ENCODE measurements at places on chromosomes 4 and X.

- no peak for DNase-seq
These were observed 122.3 kb downstream of the TEX13A start for GRCh38 chrX:105098201-105098600.

DNA sequence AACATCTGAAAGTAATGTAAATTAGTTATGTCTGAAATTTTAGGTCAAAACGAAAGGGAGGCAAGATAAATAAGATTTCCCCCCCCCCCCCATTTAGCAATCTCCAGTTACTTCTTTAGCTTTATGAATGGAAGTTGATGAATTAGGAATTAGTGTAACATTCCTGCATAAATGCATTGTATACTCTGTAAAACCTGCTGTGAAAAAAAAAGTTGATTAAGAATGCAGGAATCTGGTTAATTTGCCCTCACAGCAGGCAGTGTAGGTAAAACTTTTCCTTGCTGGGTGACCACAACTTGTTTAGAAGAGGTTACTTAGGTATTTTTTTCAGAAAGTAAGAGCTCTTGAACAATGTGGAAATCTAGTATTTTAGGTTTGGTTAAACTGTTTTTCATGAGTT is 15.3 kb downstream of the LARP7 start:
- no peak for DNase-seq

DNA sequence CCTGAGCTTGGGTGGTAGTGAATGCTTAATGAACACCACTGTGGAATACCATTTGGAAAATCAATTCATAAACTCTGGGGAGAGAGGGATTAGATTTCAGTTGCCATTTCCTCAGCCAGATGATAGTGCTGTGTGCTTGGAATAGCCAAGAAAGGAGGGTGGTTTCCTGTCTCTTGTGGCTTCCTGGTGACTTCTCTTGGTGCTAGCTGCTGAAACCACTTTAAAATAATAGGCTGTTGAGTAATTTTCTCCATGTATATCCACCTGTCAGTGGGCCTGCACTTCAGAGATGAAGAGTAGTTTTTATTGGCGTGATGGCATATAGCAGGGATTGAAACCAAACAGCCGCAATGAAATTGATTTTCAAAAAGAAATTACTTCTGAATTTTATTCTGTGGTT is 11.8 kb downstream of the EDA start:
- DNase-seq: no peak

- peak; percentile 38 for DNase-seq
These were observed 445 bp downstream of the AP1S2 start for GRCh38 chrX:15854080-15854655.

DNA sequence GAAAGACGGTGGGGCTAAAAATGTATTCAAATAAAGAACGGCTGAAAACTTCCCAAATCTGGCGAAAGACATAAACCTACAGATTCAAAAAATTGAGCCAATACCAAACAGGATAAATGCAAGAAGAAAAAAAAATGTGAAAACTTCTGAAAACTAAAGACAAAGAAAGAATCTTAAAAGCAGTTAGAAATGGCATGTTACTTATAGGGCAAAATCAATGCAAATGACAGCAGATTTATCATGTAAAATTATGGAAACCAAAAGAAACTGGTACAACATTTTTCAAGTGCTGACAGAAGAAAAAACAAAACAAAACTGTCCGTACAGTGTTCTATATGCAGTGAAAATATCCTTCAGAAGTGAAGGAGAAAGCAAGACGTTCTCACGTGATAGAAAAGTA is 239.0 kb downstream of the PDGFC start:
- DNase-seq: no peak

DNA sequence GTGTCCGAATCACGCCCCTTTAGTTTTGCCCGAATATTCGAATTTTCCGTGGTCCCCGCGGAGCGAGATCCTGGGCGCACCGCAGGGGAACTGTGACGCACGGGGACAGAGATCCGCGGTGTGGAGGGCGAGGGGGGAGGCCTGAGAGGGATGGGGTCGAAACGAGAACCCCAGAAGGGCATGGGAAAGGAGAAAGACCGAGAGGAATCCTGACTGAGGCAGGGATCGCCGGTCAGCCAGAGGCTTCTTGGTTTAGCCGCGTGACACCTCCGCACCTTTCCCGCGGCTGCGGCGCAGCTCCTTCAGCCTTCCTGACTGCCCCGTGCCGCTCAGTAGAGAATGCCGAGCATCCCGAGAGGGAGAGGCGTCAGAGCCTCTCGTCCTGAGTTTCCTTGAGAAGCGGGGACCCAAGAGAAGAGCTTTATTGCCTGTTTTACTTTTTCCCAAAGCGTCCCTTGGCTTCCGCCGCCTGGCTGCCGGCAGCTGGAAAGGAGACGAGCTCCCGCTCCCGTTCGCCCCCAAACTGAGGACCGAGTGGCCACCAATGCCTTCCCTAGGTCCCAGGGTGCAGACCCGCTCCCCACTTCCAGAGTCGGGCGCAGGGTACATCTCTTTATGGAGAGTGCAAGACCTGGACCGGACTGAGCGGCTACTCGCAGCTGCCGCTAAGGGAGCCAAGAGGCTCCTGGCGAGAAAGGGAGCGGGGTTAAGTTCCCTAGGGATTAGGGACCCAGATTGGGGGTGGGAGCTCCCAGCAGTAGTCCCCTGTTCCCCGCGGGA is 911 bp upstream of the GPR50 start:
- no peak for DNase-seq

DNA sequence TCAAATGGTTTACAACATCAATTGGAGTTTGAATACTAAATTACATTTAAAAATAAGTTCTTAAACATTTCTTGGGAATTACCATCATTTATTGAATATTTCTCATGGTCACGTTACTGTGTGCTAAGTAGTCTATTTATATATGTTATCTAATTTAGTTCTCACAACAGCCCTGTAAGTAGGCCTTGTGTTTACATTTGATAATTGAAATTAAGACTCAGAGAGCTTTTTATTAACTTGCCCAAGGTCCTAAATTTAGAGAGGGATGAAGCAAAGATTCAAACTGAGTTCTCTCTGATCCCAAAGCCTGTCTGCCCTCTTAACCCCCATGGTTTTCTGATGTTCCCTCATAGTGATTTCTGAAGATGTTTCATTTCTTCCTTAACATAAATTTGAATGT is 103.7 kb downstream of the CEP135 start:
- no peak for DNase-seq

DNA sequence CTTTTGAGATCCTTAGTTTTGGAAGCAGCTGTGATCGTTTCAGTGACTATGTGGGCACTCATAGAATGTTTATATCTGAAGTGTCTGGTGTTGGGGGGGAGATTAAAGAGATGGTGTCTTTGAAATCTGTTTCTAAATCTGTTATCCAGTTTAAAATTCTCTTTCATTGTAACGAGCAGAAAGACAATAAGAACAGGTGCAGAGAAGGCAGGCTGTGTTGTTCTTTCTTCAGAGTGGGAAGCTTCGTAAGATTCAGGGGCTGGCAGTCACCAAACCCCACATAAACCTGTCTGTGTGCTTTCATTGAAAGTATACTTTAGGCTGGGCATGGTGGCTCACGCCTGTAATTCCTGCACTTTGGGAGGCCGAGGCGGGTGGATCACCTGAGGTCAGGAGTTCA is 16.3 kb upstream of the DHRSX start:
- DNase-seq: no peak

DNA sequence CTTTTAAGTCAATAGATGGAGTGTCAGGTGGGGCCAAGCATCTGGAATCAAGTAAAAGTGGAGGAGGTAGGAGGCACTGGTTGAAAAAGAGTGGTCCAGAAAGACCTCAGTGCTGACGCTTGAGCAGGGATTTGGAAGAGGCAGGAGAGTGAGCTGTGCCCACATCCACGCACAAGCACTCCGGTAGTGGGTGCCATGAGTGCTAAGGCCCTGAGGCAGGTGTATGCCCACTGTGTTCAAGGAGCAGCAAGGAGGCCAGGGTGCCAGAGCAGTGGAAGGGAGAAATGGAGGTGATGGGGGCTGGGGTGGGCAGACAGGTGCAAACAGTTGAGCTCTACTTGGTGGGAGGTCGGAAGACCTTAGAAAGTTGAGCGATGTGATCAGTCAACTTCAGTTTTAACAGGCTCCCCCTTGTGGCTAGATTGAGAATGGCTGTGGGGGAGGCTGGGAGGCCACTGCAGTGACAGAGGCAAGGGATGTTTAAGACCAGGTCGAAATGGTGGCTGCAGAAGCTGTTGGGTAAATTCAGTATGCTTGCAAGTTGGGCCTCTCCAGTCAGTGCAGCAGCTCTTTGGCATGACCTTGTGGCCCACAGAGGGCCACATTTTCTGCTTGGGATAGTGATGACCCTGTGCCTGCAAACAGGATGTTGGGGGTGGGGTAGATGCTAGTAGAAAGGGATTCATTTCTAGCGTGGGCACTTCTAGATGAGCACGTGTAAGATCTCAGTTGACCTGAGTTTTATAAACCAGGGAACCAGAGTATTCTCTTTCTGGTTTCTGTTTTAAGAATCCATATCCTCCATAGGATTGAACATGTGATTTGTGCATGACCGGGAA is 12.7 kb downstream of the TKTL1 start:
- DNase-seq: peak; percentile 74

DNA sequence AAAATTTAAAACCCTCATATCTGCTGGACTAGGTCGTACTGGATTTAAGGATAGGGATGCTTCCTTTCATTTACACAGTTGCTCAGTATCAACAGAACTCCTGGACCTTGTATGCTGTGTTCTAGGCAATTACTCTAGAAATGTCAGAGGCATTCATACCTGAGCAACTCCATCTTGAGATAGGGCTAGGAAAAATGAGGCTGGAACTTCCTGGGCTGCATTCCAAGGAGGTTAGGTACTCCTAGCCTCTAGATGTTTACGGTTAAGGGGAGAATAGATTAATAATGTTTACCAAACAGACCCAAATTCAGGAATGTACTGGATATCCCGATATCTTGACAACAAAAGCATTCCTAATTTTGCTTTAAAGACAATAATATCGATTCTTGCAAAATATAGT is 84.7 kb upstream of the NLGN4X start:
- DNase-seq: no peak

GRCh38 chrX:107654566-107654871 is 26.2 kb downstream of the PRPS1 start:
- DNase-seq: no peak

DNA sequence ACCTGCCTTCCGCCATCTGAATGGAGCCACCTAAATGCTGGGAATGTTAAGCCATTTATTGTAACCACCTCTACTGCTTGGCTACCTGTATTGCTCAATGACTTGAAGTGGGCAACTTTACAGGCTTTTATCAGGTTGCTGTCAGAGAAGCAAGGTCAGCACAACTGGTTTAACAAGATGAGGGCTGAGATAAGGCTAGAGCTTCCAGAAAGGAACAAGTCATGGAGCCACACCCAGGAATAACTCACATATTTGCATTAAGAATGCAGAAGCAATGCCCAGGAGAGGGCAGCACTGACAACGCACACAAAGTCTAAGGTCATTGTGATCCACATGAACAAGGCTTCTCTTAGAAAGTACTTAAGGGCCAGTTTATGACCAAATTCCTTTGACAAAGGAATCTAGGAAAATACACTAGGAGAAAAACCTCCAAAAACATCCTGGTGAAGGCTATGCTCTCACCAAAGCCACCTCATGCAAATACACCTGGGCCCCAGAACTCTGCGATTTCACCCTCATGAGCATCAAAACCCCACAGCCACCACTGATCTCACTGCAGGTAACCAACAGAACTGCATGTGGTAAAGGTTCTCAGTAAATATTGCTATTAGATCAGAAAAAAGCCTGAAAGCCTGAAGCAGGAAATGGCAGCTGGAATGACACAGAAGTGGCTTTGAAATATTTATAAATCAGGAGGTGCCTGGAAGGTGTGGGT is 15.0 kb upstream of the STS start:
- DNase-seq: peak; percentile 19

- DNase-seq: no peak
These were observed 98.3 kb downstream of the TTC29 start for GRCh38 chr4:146847345-146847744.

GRCh38 chrX:31420711-31421151 is 348.9 kb upstream of the FTHL17 start:
- DNase-seq: no peak

- no peak for DNase-seq
These were observed 3.3 kb upstream of the HPGDS start for GRCh38 chr4:94345969-94346368.

DNA sequence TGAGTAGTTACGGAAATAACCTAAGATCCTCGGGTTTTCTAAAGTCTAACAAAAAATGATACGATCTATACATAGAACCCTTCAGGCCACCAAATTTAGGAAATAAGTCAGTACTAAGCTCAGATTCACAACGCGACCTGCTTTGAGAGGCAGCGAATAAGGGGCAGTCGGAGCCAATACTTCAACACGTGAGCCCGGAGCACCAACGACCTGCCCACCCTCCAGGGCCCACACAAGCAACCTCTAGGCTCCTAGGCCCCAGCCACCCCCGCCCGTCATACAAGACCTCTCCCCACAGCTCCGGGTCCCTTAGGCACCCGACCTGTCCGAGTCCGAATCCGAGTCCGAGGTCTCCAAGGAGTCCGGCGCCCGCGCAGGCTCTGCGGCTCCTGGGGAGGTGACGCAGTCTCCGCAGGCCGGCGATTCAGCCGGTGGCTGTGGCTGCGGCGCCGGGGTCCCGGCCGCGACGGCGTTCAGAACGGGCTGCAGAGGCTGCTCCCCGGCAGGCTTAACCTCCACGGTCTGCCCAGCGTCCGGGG is 580 bp downstream of the NAF1 start:
- DNase-seq: peak; percentile 53

GRCh38 chrX:53313728-53314105 is 32.3 kb upstream of the IQSEC2 start:
- no peak for DNase-seq

DNA sequence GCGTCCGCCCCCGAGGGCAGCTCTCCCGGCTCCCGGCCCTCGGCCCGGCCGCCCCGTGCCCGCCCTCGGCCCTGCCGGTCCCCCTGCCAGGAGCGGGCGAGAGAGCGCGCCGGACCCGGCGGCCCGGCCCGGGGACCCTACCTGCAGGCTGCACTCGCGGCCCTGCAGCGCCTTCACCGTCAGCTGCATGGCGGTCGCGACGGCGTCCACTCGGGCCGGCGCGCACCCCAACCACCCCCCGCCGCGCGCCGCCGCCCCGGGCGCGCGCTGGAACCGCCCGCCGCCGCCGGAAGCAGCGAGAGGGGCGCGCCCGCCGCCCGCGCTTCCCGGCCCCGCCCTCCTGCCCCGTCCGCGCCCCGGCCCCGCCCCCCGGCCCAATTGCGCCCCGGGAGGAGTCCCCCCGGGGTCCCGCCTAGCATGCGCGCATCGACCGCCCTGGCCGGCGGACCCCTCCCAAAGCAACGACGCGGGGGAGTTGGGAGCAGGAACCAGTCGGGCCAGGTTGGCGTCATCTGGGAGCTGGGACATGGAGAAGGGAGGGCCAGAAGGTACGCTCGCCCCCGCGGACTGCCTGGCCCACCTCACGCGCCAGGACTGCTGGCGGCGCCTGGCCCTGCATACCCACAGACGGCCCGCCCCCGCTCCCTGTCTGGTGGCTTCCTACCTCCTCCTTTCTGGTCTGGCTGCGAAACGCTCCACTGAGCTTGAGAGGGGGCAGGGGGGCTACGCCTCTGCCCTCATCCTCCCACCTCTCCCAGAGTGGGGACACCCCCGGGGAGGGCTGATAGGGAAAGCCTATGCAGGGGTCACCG is at the start of gene UBL4A:
Gene UBL4A, minus strand, starts transcription at position 220 of the 812 bp plus-strand sequence. Its CDS starts 31 bp downstream, at position 189.
- DNase-seq: peak; percentile 62

DNA sequence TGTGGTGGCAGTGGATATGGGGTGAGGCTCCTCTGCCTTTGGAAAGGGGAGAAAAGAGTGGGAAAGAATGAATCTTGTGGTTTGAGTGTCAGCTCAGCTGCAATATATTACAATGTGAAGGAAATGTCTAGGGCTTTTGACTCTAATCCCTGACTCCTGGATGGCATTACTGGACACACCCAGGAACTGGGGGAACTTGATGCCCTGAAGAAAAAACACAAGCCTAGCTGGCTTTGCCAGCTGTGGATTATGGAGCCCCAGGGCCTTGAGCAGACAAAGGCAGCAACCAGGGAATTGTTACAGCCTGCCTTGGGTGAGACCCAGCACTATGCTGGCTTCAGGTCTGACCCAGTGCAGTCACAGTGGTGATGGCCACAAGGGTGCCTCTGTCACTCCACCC is 57.1 kb upstream of the CYSLTR1 start:
- no peak for DNase-seq
